ENCODE measurements at places on chromosomes 3 and 15. TPM values are rescaled to one million over a fixed set of nuclear protein-coding genes. Genes with fewer than 3 reads are reported as not detected.

Gene ZNF717
- total RNA-seq, result 19.0 TPM

- no peak for DNase-seq
Measured at GRCh38 chr15:85934691-85935090, 140.0 kb upstream of the KLHL25 start.

DNA sequence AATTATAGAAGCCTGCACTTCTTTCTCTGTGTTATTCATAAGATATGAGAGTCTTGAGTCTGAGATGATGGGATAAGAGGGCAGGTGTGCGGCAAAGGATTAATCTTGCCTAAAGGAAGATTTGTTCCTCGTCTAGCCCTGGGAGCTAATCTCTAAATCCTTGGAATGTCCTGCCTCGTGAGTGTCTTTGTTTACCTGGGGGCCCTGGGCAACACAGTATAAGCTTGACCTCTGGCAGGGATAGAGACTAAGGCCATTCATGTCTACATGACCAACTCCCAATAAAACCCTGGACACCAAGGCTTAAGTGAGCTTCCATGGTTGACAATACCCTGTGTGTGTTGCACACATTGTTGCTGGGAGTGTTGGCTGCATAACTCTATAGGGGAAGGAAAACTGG lies 3.2 kb upstream of the AGBL1 start:
- no peak for DNase-seq

GRCh38 chr3:102484363-102484762 lies 49.5 kb downstream of the ZPLD1 start:
- no peak for DNase-seq

DNA sequence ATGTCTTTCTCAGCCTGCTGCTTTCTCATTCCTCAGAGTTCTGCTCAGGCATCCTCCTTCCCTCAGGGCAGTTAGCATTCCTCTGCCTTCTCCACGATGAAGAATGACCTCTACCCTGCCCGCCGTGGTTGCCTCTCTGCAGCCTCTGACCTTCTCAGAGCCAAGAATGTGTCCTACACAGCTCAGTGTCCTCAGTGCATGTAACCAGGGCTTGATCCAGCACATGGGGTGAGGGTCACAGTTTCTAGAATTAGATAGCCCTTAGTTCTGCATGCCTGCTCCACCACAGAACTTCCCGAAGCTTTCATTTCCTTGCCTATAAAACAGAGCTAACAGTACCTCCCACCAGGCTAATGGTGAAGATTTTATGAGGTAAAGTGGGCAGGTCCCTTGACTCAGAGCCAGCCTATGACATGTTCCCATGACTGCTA lies 182.1 kb downstream of the CLSTN2 start:
- no peak for DNase-seq

GRCh38 chr3:32340039-32340438 lies 51.6 kb upstream of the CMTM7 start:
- peak; percentile 61 for DNase-seq

Gene GCNT3
- total RNA-seq, result not detected

GRCh38 chr3:46934498-46935167 lies 41.9 kb downstream of the CCDC12 start:
- DNase-seq, result no peak

DNA sequence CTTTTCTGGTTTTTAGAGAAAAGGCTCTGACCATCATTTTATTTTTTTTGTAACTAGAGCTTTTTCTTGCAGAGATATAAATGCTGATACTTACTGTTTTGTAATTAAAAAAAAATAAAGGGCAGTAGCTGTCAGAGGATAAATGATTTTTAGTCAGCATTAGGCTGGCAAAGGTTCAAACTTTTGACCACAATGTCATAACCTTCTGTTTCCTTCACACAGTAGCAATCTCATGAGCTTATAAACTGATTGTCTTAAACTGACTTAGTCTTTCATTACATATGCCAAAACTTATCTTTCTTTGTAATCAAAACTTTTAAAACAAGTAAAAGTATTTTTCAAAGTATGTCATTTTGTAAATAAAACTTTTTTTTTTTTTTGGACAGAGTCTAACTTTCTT lies 841.9 kb downstream of the OTOL1 start:
- no peak for DNase-seq

- DNase-seq, result no peak
Measured at GRCh38 chr3:27138562-27138961, 230.6 kb downstream of the NEK10 start.

Gene SEMA3F
- not detected for total RNA-seq

Gene TEX55
- not detected for total RNA-seq

- no peak for DNase-seq
Measured at GRCh38 chr3:104561324-104561723, 805.4 kb upstream of the ALCAM start.

GRCh38 chr3:169399068-169399467 lies 264.4 kb downstream of the MECOM start:
- DNase-seq, result no peak
